GM04504 (cell line): ENCODE measurements at places on chromosomes 12 and 14.

- no peak for DNase-seq
Observed at GRCh38 chr14:100007254-100007653, 58.0 kb upstream of the EVL start.

GRCh38 chr14:71366861-71367260 lies 459.6 kb downstream of the PCNX1 start:
- DNase-seq: no peak

GRCh38 chr14:34931206-34931605 lies 51.6 kb upstream of the SRP54 start:
- no peak for DNase-seq

DNA sequence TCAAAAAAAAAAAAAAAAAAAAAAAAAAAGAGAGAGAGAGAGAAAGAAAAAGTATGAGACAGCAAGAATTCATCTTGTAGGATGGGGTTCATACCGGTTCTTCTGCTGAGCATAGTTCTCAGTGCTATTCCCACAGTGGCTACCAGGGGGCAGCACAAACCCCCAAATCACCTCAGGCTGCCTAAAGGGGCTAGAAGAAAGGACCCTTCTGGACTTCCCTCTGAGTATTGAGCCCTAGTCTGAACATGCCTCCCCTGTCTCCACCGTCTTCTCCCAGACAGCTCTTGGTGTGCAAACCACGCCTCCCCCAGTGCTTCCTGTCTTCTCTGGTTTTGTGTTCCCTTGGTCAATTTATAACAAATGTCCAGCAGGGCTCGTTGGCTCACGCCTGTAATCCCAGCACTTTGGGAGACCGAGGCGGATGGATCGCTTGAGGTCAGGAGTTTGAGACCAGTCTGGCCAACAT lies 31.3 kb upstream of the SMUG1 start:
- peak; percentile 56 for DNase-seq

GRCh38 chr12:124463341-124463921 lies 104.0 kb downstream of the NCOR2 start:
- no peak for DNase-seq

GRCh38 chr12:97597031-97597751 lies 134.6 kb downstream of the RMST start:
- no peak for DNase-seq

GRCh38 chr12:3252450-3252891 lies 175.3 kb downstream of the TSPAN9 start:
- DNase-seq: peak; percentile 24

GRCh38 chr12:80648881-80649280 lies 58.6 kb upstream of the MYF6 start:
- peak; percentile 64 for DNase-seq

- peak; percentile 26 for DNase-seq
Observed at GRCh38 chr12:5988659-5989116, 43.6 kb upstream of the ANO2 start.

GRCh38 chr14:75510547-75510946 lies 11.7 kb upstream of the BATF start:
- DNase-seq: no peak

GRCh38 chr14:101844219-101844618 lies 82.7 kb downstream of the PPP2R5C start:
- DNase-seq: no peak

- DNase-seq: no peak
Observed at GRCh38 chr12:62903151-62903550, 31.8 kb downstream of the PPM1H start.

DNA sequence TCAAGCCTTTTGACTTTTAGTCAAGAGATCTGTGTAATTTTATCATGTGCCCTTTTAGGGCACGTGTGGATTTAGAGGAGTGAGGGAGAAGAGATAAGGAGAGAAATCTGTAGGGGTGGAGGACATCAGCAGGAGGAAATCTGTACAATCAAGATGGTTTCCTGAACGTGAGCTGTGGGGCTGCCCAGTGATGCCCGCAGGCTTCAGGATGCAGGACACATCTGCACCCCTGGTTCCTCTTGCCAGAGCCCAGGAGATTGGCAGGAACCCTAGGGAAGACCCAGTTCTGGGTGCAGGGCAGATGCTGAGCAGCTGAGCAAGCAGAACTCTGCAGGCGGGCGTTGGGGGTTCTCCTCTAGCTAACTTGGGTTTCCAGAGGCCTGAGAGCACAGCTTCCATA lies 11.6 kb upstream of the TESPA1 start:
- DNase-seq: no peak

DNA sequence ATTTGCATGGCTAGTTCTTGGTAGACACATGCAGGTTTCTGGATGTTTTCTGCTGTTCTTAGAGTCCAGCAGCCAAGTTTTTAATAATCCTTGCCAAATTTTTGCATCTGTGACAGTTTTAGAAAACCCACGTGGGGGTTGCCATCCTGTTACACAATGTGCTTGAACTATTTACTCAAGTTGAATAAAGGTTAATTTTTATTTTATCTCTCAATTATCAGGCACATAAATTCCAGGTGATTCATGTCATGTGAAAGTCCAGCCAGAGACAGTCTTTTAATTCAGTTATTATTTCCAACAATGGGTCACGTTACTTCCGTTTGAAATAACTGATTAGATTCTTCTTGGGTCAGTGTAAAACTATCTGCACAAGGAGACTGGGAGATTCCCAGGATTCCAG lies 15.7 kb downstream of the MYRFL start:
- DNase-seq: no peak

- no peak for DNase-seq
Observed at GRCh38 chr14:96270565-96271420, 14.8 kb downstream of the BDKRB1 start.

- DNase-seq: no peak
Observed at GRCh38 chr14:100042286-100042685, 22.9 kb upstream of the EVL start.

DNA sequence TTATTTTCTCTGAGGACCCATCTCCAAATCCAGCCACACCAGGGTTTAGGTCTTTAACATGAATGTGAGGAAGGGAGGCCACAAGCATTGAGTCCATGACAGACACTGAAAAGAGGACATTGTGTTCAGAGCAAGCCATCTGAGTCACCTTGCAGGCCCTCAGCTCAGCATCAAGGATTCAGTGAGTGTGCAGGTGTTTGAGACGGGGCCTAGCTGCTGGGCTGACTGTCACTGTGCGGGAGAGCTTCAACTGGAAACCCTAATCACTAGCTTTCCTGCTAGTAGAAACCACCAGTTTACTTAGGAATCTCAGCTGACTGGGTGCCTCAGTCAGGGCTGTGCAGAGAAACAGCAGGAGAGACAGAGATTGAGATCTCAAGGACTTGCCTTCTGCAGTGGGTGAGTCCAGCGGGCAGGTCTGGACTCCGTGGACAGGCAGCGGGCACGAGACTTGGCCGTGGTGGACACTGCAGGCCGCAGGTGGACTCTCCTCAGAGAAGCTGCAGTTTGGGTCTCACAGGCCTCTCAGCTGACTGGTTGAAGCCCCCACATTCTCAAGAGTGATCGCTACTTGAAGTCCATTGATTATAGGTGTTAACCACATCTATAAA lies 86.1 kb upstream of the DYNC1H1 start:
- DNase-seq: no peak

GRCh38 chr12:129208566-129208965 lies 355.3 kb downstream of the GLT1D1 start:
- DNase-seq: no peak

- DNase-seq: peak; percentile 29
Observed at GRCh38 chr12:50708631-50709030, 55.3 kb upstream of the ATF1 start.

DNA sequence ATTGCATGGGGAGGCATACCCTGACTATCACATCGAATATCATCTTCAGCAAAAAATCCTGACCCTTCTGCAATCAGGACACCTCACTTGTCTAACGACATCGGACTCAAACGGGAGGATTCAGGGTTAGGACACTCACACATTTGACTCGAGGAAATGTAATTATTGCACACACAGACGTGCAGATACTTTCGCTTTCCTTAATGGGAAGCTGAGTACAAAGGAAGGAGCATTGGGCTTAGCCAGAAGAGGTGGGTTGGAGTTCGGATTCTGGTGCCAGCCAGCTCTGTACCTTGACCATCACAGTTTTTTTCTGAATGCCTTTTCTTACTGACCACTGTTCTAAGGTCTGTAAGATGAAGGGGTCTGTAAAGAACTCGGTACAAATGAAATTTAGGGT lies 260.4 kb downstream of the GALC start:
- no peak for DNase-seq

DNA sequence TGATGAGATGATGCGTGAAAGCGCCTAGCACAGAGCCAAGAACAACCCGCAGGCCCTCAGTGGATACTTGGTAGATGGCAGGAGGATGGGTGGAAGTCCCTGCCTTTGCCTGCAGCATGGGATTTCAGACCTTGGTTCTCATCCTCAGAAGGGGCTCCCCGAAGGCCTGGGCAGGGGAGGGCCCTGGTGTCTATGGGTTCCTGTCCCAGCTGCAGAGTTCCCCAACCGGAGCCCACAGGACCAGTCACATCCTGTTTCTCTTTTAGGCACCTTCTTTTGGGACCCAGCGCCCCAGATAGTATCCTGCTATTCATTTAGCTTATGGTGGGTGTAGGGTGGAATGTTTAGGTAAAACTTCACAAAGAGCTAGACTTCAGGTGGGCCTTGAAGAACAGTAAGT lies 55.5 kb downstream of the CALM1 start:
- no peak for DNase-seq

DNA sequence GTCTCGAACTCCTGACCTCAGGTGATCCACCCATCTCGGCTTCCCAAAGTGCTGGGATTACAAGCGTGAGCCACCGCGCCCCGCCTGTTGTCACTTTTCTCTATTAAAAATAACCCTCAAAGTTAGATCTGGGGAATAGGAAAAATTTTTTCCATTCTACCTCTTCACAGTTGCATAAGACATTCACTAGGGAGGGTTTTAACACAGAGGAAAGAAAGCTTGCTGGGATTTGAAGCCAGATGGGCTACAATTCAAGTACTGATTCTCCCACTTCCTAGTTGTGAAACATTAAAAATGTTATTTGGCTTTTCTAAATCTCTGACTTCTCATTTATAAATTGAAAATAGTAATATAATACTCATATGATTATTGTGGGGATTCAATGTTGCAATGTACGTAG lies 23.3 kb upstream of the SLC15A5 start:
- DNase-seq: no peak

- peak; percentile 78 for DNase-seq
Observed at GRCh38 chr12:93812626-93813025, 135.5 kb downstream of the CRADD start.

DNA sequence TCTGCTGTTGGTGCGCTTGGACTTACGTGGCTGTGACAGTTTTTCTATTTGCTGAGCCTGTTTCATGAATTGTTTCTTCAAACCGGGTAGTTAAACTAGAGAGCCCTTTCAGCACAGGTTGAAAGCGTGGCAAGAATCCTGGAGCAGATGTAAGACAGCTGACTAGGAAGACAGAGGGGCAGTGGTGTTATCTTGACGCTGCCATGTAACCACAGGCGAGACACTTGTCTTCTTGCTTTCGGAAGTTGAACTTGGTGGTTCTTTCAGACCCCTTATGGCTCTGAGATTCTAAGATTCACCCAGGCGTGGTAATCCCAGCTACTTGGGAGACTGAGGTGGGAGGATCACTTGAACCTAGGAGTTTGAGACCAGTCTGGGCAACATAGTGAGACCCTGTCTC lies 4.3 kb downstream of the EMP1 start:
- DNase-seq: no peak

DNA sequence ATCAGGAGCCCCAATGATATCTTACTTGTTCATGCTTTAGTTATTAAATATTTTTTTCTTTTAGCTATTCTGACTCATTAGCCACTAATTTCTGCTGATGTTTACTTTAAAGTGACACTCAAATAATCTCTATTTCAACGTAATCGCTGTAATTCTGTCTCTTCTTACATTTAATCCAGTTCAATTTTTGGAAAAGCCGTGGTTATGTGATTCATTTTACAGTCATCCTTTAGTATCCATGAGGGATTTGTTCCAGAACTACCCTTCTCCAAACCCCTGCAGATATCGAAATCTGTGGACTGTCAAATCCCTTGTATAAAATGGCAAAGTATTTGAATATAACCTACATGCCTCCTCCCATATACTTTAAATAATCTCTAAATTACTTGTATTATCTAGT lies 1103.4 kb downstream of the LRFN5 start:
- DNase-seq: no peak

- no peak for DNase-seq
Observed at GRCh38 chr14:39548358-39548757, 116.1 kb upstream of the FBXO33 start.

DNA sequence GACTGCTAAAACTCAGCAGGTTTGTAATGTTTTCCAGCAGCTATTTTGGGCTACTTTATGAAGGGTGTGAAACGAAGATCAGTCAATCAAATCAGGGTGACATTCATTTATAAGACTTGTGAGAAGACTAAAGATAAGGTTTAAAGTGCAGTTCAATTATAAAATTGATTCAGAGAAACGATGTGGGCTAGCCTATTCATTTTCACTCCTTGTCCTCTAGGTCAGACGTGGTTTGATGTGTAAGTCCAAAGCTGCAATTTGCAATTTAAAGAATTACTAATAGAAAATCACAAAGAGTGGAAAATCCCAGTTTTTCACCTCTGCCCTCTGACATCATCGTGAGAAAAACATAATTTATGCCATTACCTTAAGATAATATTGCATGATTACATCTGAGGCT lies 243.5 kb upstream of the NOVA1 start:
- no peak for DNase-seq
